Putamen (tissue), 1 donor: ENCODE measurements at places on chromosomes 5 and 9.

DNA sequence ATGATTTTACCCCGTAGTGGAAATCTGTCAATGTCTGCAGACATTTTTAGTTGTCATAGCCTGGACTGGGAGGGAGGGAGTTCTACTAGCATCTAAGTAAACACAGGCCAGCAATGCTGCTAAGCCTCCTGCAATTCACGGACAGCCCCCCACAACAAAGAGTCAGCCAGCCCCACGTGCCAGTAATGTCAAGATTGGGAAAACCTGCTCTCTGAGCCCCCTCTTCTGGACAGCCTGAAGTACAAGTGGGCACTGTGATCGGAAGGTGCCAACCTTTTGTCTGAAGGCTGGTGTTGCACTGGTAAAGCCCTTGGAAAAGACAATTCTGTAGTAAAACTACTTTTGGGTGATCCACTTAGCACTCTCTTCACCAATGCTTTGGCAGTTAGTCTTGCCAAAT, 154.5 kb downstream of the TARS1 start:
- DNase-seq, result no peak

DNA sequence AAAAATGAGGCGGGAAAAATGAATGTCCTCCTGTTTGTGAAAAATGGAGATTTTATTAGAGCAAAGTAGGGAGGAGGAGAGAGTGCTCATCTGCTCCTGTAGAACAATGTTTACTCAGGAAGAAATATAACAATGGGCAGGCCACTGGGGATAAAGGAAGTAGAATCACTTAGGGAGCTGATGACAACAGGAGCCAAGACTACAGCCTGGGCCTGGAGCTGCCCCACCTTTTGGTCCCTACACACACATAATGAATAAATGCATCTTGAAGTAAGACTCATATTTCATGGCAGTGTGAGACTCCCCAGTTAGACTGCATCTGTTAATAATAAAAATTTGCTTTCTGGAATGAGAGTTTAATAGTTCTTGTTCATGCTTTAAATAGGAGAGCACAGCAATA, 1939.8 kb downstream of the EFNA5 start:
- no peak for DNase-seq

DNA sequence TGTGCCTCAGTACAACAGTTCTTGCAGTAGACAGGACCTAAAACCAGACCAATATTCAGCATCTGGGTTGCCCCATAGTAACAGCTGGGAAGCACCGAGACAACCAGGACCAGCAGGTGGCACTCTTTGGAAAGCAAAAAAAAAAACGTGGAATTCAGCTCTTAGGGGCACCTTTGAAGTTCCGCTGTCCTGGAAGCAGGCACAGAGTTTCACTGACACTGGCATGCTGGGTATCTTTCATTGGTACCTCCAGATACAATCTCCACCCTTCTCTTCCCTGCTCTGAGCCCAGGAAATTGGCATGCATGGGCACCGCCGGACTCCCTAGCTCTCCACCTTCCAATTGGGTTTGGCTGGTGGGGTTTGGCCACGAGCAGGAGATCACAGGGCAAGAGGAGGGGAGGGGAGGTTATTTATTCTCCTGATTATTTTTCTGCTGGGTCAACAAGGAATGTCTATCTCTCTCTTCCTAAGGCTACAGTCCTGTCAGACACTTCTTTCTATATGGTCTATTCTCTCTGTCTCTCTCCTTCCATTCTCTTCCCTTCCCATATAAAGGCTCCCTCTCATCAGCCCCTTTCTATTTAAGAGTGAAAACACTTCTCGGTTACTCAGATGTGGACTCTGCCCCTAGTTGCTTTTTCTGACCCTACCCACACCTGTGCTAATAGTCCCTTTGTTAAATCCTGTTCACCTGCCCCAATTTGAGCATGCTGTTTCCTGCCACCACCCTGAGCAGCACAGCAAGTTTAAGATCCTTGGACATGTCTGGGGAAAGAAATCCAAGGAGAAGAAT, 1.9 kb upstream of the IDNK start:
- no peak for DNase-seq

DNA sequence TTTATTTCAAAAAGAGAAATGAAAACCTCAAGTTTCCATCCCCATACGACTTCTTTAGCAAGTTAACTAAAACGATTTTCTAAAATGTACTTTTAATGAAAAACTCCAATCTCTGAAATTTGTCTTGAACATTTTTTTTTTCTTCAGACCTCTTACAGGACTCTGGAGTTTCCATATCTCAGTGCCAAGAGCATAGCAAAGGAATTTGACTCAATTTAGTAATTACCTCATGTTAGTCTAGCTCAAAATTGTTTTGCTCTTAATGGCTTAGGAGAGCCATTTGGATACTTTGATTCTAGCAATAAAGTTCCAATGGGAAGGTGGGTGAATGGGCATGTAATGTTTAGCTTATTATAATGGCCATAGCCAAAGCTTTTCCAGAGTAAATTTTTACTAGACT, 26.0 kb upstream of the SPATA31D4 start:
- DNase-seq, result no peak

- peak; percentile 47 for DNase-seq
Measured at GRCh38 chr9:91197232-91198181, 164.2 kb downstream of the AUH start.

- no peak for DNase-seq
Measured at GRCh38 chr9:34046784-34047379, 1.8 kb downstream of the UBAP2 start.

DNA sequence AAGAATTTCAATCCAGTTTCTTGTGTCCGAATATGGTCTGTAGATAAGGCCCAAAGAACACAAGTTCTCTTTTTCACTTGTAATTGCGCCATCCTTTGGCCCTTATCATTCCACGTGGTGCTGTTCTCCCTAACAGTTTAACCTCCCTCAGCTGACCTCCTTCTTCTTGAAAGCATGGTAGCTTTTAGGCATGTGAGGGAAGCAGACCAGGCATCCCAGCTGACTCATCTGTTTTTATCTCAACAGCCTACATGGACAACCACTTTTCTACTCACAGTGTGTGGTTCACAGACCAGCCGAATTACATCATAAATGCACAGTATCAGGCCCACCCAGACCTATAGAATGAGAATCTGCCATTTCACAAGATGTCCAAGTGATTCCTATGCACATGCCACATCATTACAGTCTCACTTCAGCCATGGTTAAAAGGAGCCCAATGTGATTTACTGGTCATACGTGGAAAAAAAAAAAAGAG, 26.9 kb upstream of the PLIN2 start:
- DNase-seq, result no peak

- no peak for DNase-seq
Measured at GRCh38 chr9:128845186-128845931, 15.8 kb upstream of the SPOUT1 start.

GRCh38 chr9:126703866-126704156, 90.1 kb downstream of the LMX1B start:
- DNase-seq, result no peak

- no peak for DNase-seq
Measured at GRCh38 chr9:2138646-2139045, 123.5 kb downstream of the SMARCA2 start.

DNA sequence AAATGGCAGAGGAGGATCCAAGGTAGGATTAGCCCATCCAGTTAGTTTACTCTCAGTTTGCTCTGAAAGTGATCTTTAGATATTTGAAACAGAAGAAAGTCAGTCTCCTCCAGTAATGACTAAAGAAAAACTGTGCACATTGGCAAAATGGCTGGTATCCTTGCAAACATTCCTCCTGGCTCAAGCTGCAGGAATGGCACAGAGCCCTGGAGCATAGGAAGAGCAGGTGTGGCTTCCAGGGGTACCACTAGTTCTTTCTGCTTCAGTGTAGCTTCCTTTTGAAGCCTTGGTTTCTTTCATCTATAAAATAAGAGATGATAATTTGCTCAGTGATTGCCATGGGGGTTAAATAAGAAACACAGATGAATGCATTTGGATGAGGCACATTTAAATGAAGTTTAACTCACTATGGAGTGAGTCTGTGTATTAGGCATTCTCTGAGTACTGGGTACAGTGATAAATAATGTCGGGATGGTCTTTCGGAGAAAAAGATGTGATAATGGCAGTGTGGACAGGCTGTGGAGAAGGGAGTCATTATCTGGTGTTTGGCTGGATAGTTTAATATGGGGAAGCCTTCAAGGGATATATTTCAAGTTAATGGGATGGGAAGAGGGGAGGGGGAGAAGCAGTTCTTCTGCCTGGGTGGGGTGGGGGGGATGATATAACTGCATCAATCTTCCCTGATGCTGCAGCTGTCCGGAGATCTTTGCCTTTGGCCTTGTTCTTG, 217.3 kb upstream of the KLF4 start:
- no peak for DNase-seq

GRCh38 chr9:99859243-99859980, 37.7 kb downstream of the NR4A3 start:
- no peak for DNase-seq

- DNase-seq, result no peak
Measured at GRCh38 chr9:98890256-98890655, 53.5 kb upstream of the COL15A1 start.

DNA sequence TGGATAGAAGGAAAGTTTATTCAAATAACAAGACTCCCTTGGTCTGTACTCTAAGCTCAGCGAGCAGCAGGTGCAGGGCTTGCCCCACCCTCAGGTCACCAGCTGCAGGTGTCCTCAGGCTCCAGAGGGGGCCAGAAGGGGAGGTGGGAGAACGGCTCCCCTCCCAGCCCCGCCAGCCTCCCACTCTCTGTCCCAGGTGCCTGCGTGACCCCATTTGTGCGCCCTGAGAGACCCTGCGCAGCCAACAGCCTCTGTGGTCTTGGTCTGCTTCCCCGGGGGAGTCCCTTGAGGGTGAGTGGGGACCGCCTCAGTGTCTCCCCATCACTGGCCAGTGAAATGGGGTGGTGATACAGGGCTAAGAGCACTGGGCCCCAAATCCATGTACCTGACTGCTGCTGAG, 62.3 kb upstream of the STXBP1 start:
- DNase-seq, result no peak

DNA sequence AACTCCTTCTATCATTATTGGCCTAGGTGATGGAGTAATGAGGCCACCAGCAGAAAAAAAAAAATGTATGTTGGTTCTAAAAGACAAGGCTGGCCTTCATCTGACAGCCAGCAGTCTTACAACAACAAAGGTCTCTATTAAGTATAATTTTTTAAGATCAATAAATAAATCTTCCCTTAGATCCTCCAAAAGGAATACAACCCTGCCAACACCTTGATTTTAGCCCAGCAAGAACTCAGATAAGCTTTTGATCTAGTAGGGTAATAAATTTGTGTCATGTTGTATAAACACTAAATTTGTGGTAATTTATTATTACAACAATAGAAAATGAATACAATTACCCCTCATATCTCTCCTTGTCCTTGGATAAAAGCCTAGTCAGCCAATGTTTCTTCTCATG, 633.2 kb upstream of the FAM174A start:
- DNase-seq, result no peak

DNA sequence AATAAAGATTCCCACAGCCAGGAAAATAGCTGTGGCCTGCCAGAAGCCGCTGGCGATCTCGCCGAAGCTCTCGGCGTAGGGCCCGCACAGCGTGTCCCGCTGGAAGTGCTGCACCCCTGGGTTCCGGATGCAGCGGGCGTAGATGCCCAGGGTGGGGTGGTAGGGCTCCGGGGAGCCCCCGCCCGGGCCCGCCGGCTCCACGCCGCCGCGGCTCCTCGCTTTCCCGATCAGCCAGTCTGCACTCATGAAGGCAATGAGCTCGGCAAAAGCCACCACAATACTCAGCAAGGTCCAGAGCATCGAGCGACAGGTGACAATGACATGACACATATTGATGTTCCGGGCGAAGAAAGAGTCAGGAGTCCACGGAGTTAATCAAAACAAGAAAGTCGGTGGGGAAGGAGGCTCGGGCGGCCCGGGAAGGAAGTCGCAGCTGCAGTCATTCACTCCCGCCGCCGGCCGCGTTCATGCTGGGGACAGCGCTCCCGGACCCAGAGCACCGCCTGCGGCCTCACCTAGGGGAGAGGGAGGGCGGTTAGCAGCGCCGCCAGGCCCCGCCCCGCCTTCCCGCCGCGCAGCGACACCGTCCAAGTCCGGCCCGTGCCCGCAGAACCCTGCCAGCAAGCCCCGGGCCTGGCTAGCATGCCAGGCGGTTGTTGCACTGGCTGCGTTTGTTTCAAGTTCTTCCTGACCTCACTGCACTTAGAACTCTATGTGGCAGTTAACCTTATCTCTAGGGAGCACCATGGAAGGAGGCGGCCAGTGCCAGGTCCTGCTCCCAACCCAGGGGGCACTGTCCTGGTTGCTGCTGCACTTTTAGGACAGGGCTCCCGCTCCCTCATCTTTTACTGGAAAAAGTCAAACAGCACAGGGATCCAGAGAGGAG, 138.4 kb downstream of the LHFPL2 start:
- DNase-seq, result no peak

DNA sequence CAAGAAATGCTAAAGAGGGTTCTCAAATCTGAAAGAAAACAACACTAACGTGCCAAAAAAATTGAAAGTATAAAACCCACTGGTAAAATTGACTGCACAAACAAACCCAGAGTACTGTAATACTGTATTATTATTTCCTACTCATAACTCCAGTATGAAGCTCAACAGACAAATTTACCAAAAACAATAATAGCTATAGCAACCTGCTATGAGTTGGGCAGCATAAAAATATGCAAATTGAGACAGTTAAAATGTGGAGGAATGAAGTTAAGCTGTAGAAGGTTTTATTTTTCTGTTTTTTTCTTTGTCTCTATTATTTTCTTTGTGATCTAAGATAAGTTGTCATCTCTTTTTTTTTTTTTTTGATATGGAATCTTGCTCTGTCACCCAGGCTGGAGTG, 15.7 kb downstream of the KIF4B start:
- DNase-seq, result no peak

GRCh38 chr9:87420884-87421283, 76.8 kb upstream of the DAPK1 start:
- DNase-seq, result no peak

DNA sequence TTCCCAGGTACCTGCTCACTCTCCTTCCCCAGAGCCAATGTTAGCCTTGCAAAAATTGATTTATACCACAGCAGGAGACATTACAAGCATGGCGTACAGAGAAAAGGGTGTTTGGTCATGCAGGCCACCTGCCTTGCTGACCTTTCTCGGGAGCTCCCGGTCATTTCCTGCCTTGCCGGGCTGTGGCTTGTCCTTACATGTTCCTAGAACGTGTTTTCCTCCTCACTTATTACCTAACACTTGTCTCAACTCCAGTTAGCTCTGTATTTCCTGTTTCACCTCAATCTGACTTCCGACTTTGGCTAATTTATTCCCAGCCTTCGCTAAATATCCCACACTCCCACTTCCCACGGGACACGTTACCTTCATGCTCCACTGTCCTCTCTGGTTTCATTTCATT, 282.5 kb downstream of the ICE1 start:
- DNase-seq, result no peak

DNA sequence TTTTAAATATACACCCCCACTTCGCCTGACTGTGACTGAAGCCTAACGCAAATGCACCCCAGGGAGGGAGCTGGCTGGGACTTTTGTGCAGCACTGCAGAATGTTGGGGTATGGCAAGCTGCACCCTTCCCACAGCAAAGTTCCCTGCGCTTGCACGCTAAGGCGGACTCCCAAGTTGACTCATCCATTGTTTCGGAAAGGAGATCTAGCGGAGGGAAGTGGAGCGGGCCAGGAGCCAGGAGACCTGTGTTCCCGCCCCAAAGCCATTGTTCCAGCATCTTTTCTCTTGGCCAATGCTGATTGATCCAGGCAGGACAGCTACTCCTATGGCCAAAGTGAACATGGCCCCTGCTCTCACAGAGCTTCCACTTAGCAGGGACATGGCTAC, 202.9 kb downstream of the AOPEP start:
- no peak for DNase-seq

- DNase-seq, result no peak
Measured at GRCh38 chr9:106724566-106724965, 138.4 kb upstream of the ZNF462 start.
